Glutamatergic neuron (in vitro differentiated cells): ENCODE measurements at places on chromosomes 5 and 9. TPM values are rescaled to one million over a fixed set of nuclear protein-coding genes. Genes with fewer than 3 reads are reported as not detected.

DNA sequence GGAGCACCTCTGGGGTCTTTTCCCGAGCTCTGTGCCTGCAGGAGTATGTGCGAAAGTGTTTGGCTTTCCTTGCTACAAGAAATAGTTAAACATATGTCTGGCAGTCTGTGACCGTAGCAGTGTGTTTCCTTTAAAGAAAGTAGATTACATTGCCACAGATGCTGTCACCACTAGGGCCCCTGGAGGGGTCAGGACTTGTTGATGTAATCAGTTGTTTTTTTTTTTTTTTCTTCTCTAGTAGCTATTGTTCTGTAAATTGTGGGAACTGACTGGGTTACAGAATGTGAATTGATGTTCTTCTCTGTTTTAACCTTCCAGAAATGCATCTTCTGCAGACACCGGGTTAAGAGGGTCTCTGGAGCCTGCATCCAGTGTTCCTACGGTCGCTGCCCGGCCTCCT, 345.6 kb downstream of the KDM4C start:
- DNase-seq: peak; percentile 23

GRCh38 chr5:112532654-112533360, 113.7 kb upstream of the EPB41L4A start:
- DNase-seq: no peak
- H3K27me3 ChIP-seq: peaks cover 2% of the 10 kb centered on the region
- no peak overlapping the region for H3K4me3 ChIP-seq
- H3K36me3 ChIP-seq: no peaks in the 10 kb centered on the region
- H3K27ac ChIP-seq: no peak overlapping the region

Gene C9
- not detected for total RNA-seq

DNA sequence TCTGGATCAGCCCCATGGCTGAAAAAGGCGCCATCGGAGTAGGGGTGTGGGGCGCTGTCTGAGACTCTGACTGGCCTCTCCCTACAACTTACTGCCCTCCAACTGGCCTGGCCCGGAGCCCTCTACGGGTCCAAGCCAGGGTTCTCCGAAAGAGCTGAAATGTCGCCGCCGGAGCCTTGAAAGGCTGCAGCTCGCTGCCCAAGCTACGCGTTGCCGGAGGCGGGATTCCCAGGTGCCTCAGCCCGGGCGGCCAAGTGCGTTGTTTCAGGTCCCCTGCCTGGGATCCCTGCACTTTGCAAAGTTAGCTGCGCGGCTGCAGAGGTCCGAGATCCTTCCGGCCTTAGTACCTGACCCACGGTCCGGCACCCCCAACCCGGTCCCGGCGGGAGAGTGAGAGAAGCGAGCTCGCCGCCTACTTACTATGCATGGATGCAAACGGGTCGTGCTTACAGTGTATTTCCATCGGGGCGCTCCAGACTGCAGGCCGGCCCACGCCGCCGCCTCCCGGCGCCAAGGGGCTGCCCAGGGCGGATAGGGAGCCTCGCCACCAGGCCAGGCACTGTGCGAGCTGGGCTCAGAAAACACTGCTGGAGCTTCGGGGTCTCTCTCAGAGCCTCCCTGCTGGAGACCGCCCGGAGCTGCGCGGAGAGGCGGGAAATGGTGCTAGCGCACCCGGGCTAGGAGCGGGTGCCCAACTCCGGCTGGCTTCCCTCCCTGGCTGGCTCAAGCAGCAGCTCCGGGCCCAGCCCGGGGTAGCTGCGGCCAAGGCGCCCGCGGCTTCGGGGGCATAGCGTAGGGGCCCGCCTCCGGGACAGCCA, 7.7 kb downstream of the PAX5 start:
- H3K36me3 ChIP-seq: no peaks in the 10 kb centered on the region
- peak; percentile 62 for DNase-seq
- peaks cover 11% of the 10 kb centered on the region for H3K4me1 ChIP-seq
- peak overlapping the region; percentile 99 for H3K4me3 ChIP-seq
- H3K27ac ChIP-seq: no peak overlapping the region
- peaks cover 7% of the 10 kb centered on the region for H3K27me3 ChIP-seq

DNA sequence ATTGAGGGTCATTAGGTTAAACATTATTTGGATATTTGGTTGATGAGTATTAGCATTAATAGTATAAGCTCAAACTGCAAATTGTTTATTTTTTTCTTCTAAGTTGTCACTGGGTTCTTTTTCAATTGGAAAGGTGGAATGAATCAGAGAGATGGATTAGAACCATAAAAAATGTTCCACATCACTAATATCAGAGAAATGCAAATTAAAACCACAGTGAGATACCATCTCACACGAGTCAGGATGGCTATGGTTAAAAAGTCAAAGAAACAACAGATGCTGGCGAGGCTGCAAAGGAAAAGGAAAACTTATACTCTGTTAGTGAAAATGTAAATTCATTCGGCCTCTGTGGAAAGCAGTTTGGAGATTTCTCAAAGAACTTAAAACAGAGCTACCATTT, 122.8 kb downstream of the CCDC192 start:
- H3K27ac ChIP-seq: no peak overlapping the region
- peaks cover 3% of the 10 kb centered on the region for H3K27me3 ChIP-seq
- H3K4me3 ChIP-seq: no peak overlapping the region
